ENCODE measurements at places on chromosomes 6 and 20. TPM values are rescaled to one million over a fixed set of nuclear protein-coding genes. Genes with fewer than 3 reads are reported as not detected.

Gene CST5
- not detected for total RNA-seq

Gene FGD2
- total RNA-seq: 49.5 TPM

Gene MOCS1
- total RNA-seq: 25.9 TPM

Gene SSTR4
- total RNA-seq: not detected

Gene PIGU
- total RNA-seq: 15.9 TPM

Gene SPTLC3
- total RNA-seq: 65.9 TPM

Gene SLC4A11
- total RNA-seq: 7.6 TPM

Gene NKAIN4
- total RNA-seq: 29.7 TPM

Gene RIMS4
- 0.13 TPM for total RNA-seq

Gene TNFRSF6B
- 64.5 TPM for total RNA-seq

Gene KLHDC3
- total RNA-seq: 52.6 TPM

Gene SH3BGRL2
- 14.6 TPM for total RNA-seq

Gene CST3
- total RNA-seq: 852 TPM

Gene HLA-DQA1
- total RNA-seq: 63.5 TPM

Gene SLC16A10
- 3.7 TPM for total RNA-seq

Gene ID1
- total RNA-seq: 189 TPM

Gene GINS1
- total RNA-seq: 2.4 TPM

Gene CRISP2
- not detected for total RNA-seq

Gene APMAP
- 90.9 TPM for total RNA-seq

Gene WFDC10B
- 0.60 TPM for total RNA-seq

Gene LHFPL5
- total RNA-seq: 0.47 TPM

Gene LAMP5
- 0.82 TPM for total RNA-seq

Gene COX4I2
- total RNA-seq: 1.3 TPM

Gene ENPP5
- total RNA-seq: 21.5 TPM

Gene TTBK1
- 0.31 TPM for total RNA-seq

Gene ENPP3
- total RNA-seq: 2.0 TPM

Gene GJA1
- 47.8 TPM for total RNA-seq

Gene ZNF391
- total RNA-seq: 5.4 TPM

Gene SIRPB1
- total RNA-seq: 8.2 TPM

Gene C6orf58
- total RNA-seq: not detected

Gene LBP
- total RNA-seq: 2.3 TPM

Gene CLPSL2
- not detected for total RNA-seq

Gene HMGN3
- 110 TPM for total RNA-seq

Gene ECT2L
- total RNA-seq: 0.13 TPM

Gene SALL4
- total RNA-seq: 0.09 TPM

Gene FABP7
- not detected for total RNA-seq

Gene SIRT5
- total RNA-seq: 12.0 TPM

Gene HLA-DOA
- total RNA-seq: 21.6 TPM

Gene HMGN4
- total RNA-seq: 72.7 TPM

Gene SLC9A8
- 22.4 TPM for total RNA-seq

Gene COL20A1
- not detected for total RNA-seq

Gene KIFC1
- total RNA-seq: 2.3 TPM

Gene TXLNB
- total RNA-seq: 0.66 TPM

Gene FILIP1
- 4.6 TPM for total RNA-seq

Gene MMS22L
- 9.5 TPM for total RNA-seq

Gene ULBP3
- 5.0 TPM for total RNA-seq

Gene TCP11
- 0.50 TPM for total RNA-seq

Gene PRRT1
- total RNA-seq: 2.4 TPM

Gene ADAM33
- 4.3 TPM for total RNA-seq

Gene SIRPD
- total RNA-seq: 0.35 TPM

Gene OR2J3
- not detected for total RNA-seq

Gene SNX3
- total RNA-seq: 143 TPM

Gene KCNK5
- 77.0 TPM for total RNA-seq

Gene SNAP25
- total RNA-seq: 6.2 TPM

Gene C2
- 38.7 TPM for total RNA-seq

Gene ERVFRD-1
- 0.57 TPM for total RNA-seq

Gene PAK1IP1
- total RNA-seq: 11.2 TPM

Gene CDH22
- 1.6 TPM for total RNA-seq

Gene ZSCAN9
- total RNA-seq: 15.6 TPM
